ENCODE measurements at places on chromosomes 5 and 9.
A peak's percentile ranks its signal among the peaks of the same experiment; 100 is the strongest.

DNA sequence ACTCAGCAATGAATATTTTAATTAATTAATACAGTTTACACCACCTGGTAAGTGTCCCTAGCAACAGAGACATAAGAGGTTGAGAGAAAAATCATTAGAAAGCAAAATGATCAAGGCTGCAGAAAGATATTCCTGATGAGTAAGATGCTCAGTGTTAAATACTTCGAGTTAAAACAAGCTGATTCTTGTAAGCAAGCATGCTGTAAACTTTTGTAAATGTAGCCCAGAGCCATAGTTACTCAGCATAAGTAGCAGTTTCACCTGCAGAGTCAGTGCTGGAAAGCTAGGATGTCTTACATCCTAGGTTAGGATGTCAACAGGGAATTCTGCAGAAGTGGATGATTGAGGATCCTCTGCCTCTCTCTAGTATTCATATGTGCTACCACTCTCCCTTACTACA, 4.2 kb downstream of the PRKACG start:
- no peak for ATAC-seq

GRCh38 chr5:127290019-127290945, at the start of gene MEGF10:
Gene MEGF10 (plus strand): TSS chr5:127290796. CDS start chr5:127331309, 40,513 bp downstream.
- ATAC-seq = peak; percentile 43

GRCh38 chr9:102740578-102740977, 254.6 kb upstream of the CYLC2 start:
- no peak for ATAC-seq

DNA sequence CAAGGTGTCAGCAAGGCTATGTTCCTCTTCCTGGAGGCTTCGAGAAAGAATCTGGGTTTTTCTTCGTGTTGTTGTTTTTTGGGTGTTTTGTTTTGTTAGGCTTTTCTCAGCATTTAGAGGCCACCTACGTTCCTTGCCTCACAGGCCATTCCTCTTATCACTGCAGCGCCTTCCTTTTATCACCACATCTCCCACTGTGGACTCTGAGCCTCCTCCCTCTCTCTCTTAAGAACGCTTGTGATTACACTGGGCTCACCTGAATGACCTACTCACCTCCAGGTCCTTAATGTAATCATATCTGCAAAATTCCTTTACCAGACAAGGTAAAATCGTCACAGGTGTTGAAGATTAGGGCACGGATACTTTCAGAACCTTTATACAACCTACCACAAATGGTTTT, 340.8 kb downstream of the DTWD2 start:
- ATAC-seq = no peak

- peak; percentile 56 for ATAC-seq
These were observed 39.8 kb upstream of the RANBP6 start for GRCh38 chr9:6055216-6055615.

GRCh38 chr5:159911349-159911748, 4.9 kb upstream of the ADRA1B start:
- no peak for ATAC-seq

DNA sequence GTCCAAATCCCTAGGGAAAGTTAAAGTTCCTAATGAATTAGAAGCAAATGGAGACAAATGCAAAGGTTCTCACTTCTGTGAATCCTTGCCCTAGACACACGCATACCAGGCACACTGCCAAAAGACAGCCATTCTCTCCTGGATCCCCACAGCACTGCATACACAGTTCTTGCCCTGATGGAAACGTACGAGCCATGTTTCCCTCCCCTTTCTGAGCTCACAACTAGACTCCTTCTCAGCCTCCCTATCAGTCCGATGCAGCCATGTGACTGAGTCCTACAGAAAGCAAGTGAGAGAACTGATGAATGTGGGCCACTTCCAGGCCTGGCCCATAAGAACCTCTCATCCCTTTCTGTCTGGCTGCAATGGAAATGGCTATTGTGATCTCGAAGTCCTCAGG, 92.0 kb downstream of the ZNF608 start:
- no peak for ATAC-seq
